Neural crest cell (in vitro differentiated cells): ENCODE measurements at places on chromosomes 7 and 10. TPM values are rescaled to one million over a fixed set of nuclear protein-coding genes. Genes with fewer than 3 reads are reported as not detected.
A peak's percentile ranks its signal among the peaks of the same experiment; 100 is the strongest.

TMEM270 gene
- not detected in 2 replicates for total RNA-seq

- DNase-seq, result no peak
- no peak overlapping the region for H3K4me3 ChIP-seq
- peaks cover 11% of the 10 kb centered on the region for H3K27me3 ChIP-seq
- no peaks in the 10 kb centered on the region for H3K36me3 ChIP-seq
Measured at GRCh38 chr10:104796823-104797222, 155.7 kb downstream of the SORCS3 start.

GRCh38 chr10:107687701-107688100 lies 523.2 kb upstream of the SORCS1 start:
- H3K36me3 ChIP-seq, result no peaks in the 10 kb centered on the region
- H3K27ac ChIP-seq, result no peak overlapping the region
- no peaks in the 10 kb centered on the region for H3K4me1 ChIP-seq
- no peak overlapping the region for H3K4me3 ChIP-seq
- H3K27me3 ChIP-seq, result no peaks in the 10 kb centered on the region
- DNase-seq, result no peak

PDE6C gene
- not detected in 2 replicates for total RNA-seq

- H3K36me3 ChIP-seq, result peaks cover 27% of the 10 kb centered on the region
- H3K4me3 ChIP-seq, result no peak overlapping the region
- no peaks in the 10 kb centered on the region for H3K27me3 ChIP-seq
- DNase-seq, result no peak
Measured at GRCh38 chr7:158650821-158651225, 53.8 kb downstream of the NCAPG2 start.

ZNF467 gene
- total RNA-seq, result 1.9 and 2.3 TPM in 2 replicates

- H3K4me3 ChIP-seq, result no peak overlapping the region
- peaks cover 5% of the 10 kb centered on the region for H3K4me1 ChIP-seq
- H3K36me3 ChIP-seq, result no peaks in the 10 kb centered on the region
- H3K27ac ChIP-seq, result no peak overlapping the region
Measured at GRCh38 chr7:50470250-50471163, 20.4 kb upstream of the FIGNL1 start.

OR2A12 gene
- not detected in 2 replicates for total RNA-seq

DNA sequence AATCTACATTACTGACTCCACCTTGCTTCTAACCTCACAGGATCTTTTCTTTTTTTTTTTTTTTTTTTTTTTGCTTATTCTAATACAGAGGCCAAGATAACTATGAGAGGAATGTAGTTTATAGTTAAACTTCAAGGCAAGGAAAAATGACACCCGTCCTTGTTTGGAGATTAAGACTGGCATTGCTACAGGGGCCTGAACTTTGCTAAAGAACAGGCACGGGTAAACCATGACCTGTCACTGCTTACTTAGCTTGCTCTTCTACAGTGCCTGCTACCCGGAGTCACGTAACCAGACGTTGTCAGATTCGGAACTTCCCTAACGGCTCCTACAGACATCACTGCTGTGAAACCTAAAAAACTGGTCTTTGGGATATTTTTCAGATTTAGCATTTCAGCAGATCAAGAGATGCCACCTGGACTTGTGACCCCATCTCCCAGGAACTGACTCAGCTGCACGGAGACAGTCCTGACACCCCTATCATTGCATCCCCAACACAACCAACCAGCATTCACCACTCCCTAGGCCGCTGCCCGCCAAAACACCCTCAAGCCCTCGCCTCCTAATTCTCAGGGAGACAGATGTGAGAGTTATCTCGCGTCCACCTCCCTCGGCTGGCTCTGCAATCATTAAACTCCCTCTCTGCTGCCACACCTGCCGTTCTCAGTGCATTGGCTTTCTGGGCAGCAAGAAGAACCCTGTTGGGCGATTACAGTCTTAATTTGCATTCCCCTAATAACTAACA lies 27.5 kb downstream of the MAD1L1 start:
- H3K27ac ChIP-seq, result peak overlapping the region; percentile 81
- H3K4me1 ChIP-seq, result peaks cover 16% of the 10 kb centered on the region
- no peaks in the 10 kb centered on the region for H3K27me3 ChIP-seq
- DNase-seq, result no peak

- DNase-seq, result no peak
- no peak overlapping the region for H3K4me3 ChIP-seq
- H3K36me3 ChIP-seq, result no peaks in the 10 kb centered on the region
- H3K27me3 ChIP-seq, result peaks cover 14% of the 10 kb centered on the region
- no peak overlapping the region for H3K27ac ChIP-seq
Measured at GRCh38 chr7:67631476-67631875, 634.8 kb downstream of the TYW1 start.

KCNMA1 gene
- total RNA-seq, result 0.93 and 1.7 TPM in 2 replicates

GRCh38 chr7:105623378-105623777 lies 42.1 kb upstream of the EFCAB10 start:
- no peak for DNase-seq
- H3K4me3 ChIP-seq, result no peak overlapping the region
- no peaks in the 10 kb centered on the region for H3K4me1 ChIP-seq

CRPPA gene
- total RNA-seq, result 4.0 and 4.8 TPM in 2 replicates

- no peak overlapping the region for H3K27ac ChIP-seq
- no peak overlapping the region for H3K4me3 ChIP-seq
- no peaks in the 10 kb centered on the region for H3K27me3 ChIP-seq
- DNase-seq, result no peak
- H3K36me3 ChIP-seq, result peaks cover 27% of the 10 kb centered on the region
Measured at GRCh38 chr10:13331646-13332045, 16.4 kb downstream of the SEPHS1 start.

TRIP6 gene
- total RNA-seq, result 34.8 and 39.7 TPM in 2 replicates

ERVW-1 gene
- not detected in 2 replicates for total RNA-seq

GRCh38 chr7:24135003-24135817 lies 148.8 kb upstream of the NPY start:
- H3K27ac ChIP-seq, result no peak overlapping the region
- H3K4me3 ChIP-seq, result no peak overlapping the region
- DNase-seq, result no peak
- H3K27me3 ChIP-seq, result no peaks in the 10 kb centered on the region
- H3K36me3 ChIP-seq, result no peaks in the 10 kb centered on the region

DNA sequence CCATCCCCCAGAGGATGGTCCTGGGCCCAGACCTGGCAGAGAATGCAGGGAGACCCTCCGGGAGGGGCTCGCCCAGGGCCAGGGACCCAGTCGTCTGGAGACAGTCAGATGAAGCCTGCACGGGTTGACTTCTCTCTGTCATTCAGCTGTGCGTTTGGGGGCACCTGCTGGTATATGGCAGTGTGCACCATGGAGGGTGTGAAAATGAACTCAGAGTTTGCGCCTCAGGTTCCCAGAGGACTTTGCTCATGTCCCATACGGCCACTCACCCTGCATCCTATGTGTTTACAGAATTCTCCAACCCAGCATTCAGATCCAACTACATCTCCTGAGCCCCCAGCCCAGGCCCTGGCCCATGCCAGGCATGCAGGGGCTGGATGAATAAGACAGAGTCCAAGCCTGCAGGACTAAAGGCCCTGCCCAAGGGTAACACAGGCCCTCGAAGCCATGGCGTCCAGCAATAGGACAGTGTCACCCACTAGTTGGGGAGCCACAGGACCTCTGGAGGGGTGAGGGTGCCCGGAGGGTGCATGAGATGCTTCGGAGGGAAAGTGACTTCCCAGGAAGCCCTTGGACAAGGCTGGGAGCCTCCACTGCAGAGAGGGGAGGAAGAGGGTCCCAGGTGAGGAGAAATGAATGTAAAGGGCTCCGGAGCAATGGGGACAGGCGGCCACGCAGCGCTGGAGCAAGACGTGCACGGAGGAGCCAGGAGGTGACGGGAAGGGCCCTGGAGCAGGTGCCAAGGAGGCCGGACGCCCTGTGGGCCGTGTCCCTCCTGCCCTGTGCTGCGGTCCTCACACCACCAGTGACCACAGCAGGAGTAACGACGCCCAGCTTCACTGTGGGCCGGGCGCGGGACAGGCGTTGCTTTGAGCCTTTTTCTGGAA lies 36.3 kb downstream of the CALML3 start:
- H3K4me3 ChIP-seq, result no peak overlapping the region
- peaks cover 31% of the 10 kb centered on the region for H3K4me1 ChIP-seq
- peak overlapping the region; percentile 64 for H3K27ac ChIP-seq
- no peaks in the 10 kb centered on the region for H3K36me3 ChIP-seq
- no peaks in the 10 kb centered on the region for H3K27me3 ChIP-seq
- DNase-seq, result no peak

STEAP1B gene
- total RNA-seq, result 9.5 and 10.8 TPM in 2 replicates
